ENCODE measurements at places on chromosomes 2 and 18. TPM values are rescaled to one million over a fixed set of nuclear protein-coding genes. Genes with fewer than 3 reads are reported as not detected.

Gene CYTIP
- total RNA-seq, result 0.16 TPM

Gene DSEL
- 16.5 TPM for total RNA-seq

Gene ESPNL
- total RNA-seq, result 0.07 TPM

Gene NIF3L1
- total RNA-seq, result 17.8 TPM

Gene BMP10
- total RNA-seq, result not detected

Gene SERPINB10
- not detected for total RNA-seq

- DNase-seq, result peak; percentile 22
Measured at GRCh38 chr2:136423516-136423996, 305.6 kb upstream of the CXCR4 start.

- peak; percentile 14 for DNase-seq
Measured at GRCh38 chr2:50535971-50536759, 495.8 kb downstream of the NRXN1 start.

DNA sequence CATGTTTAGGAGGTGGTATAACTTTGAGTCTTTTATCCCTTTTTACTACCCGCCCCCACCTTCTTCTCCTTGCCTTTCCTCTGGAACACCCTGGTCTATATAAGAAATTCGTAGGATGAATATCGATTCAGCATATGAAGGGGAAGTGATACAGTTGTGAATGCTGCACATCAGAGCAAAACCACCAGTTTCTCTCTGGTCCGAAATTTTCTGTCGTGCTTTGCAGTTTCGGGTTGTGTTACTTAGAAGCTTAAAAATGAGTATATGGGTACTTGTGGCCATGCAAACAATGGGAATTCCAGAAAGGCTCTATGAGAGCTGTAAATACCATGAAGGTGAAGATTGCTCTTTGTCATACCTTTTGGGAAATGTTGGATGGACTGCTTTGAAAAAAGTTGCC is 60.6 kb downstream of the DAW1 start:
- no peak for DNase-seq

- peak; percentile 72 for DNase-seq
Measured at GRCh38 chr2:216520112-216520511, 21.5 kb downstream of the RPL37A start.

Measured in astrocyte (in vitro differentiated cells and primary cell).